Esophagus squamous epithelium (tissue), 5 donors: ENCODE measurements at places on chromosomes 13 and 19. TPM values are rescaled to one million over a fixed set of nuclear protein-coding genes. Genes with fewer than 3 reads are reported as not detected.
A peak's percentile ranks its signal among the peaks of the same experiment; 100 is the strongest.

- no peak for DNase-seq
- no peaks in the 10 kb centered on the region for H3K36me3 ChIP-seq
- no peaks in the 10 kb centered on the region for H3K27me3 ChIP-seq
- no peak overlapping the region for H3K4me3 ChIP-seq
Measured at GRCh38 chr13:32940601-32941000, 75.6 kb upstream of the KL start.

- peak overlapping the region; percentile 99 for H3K27ac ChIP-seq
- no peaks in the 10 kb centered on the region for H3K36me3 ChIP-seq
- H3K27me3 ChIP-seq, result no peaks in the 10 kb centered on the region
- H3K4me3 ChIP-seq, result no peak overlapping the region
- H3K4me1 ChIP-seq, result peaks cover 89% of the 10 kb centered on the region
Measured at GRCh38 chr19:13844130-13844631, 32.8 kb upstream of the NANOS3 start.

The IGFL2 gene
- not detected for total RNA-seq

The PTGIR gene
- total RNA-seq, result 1.1 TPM

The PPFIA3 gene
- 14.9 TPM for total RNA-seq

- peak overlapping the region; percentile 63 for H3K4me3 ChIP-seq
- H3K27me3 ChIP-seq, result peaks cover 12% of the 10 kb centered on the region
- no peak overlapping the region for H3K27ac ChIP-seq
- H3K36me3 ChIP-seq, result no peaks in the 10 kb centered on the region
- peaks cover 10% of the 10 kb centered on the region for H3K4me1 ChIP-seq
Measured at GRCh38 chr13:101916775-101917474, 464.4 kb downstream of the ITGBL1 start.
